ENCODE measurements at places on chromosomes 5 and 9.

GRCh38 chr9:88013607-88014006, 39.3 kb upstream of the CDK20 start:
- DNase-seq, result no peak

- no peak for DNase-seq
Observed at GRCh38 chr5:3324421-3325101, 271.1 kb upstream of the IRX1 start.

DNA sequence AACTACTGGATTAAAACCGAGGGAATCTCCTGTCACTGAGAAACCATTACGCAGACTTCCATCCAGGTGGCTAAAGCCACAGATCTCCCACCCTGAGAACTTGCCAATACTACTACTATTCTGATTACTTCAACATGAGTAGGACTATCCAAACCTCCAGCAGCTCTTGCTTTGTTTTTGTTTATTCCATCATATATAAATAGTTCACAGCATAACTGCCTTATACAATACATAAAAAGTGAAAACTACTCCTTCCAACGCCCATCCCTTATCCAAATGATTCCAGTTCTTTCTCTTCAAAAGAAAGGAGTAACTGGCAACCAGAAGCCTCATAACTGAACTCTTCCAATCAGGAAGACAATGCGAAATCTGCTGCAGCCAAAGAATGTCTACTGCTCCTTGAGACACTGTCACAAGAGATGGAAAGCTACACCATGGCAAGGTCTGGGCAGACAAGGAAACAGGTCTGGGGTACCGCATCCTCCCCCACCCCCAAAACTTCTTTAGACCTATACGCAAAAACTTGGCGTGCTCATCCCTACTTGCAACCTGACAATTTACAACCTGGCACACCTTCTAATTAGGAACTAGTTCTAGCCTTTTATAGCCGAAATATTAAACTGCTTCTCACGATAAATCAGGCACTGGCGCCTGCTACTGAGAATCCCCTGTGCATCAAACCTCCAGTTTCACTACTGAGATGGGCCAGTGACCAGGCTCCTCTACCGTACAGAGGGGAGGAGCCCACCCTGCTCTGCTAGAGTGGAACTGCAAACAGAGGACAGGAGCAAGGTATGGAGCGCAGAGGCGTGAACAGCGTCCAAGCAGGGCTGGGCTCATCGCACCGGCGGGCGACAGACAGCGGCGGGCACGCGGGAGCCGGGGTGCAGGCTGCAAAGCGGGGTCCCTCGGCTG, 986 bp downstream of the PLPP1 start:
- peak; percentile 16 for DNase-seq

DNA sequence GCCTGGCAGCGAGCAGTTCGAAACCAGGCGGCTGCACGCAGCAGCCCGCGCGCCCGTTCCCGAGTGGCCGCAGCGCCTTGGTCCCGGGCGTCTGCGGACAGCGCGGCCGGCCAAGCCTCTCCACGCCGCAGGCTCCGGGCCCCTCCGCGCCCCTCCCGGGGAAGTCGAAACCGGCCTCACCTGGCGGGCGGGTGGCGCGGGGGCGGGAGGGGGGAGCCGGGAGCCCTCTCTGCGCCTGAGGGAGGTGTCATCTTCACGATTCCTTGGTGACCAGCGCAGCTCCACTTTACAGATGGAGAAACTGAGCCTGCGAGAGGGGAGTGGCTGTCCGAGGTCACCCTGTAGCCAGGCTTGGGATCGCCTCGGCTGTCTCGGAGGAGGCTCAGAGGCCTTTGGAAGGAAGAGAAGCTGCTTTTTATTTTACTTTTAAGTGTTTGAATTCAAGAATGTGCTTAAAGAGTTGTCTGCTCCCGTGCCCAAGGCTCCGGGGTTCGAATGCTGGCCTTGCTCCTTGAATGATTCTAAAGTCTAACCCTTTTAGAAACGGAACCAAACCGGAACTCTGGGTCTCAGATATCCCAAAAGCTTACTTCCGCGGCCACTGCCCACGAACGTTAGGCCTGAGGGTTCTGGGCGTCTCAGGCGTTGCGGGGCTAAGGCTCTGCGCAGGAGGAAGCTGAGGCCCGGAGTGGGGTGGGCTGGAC, 662 bp downstream of the SUSD3 start:
- DNase-seq, result peak; percentile 30

Measured in KG1 (cell line).